Stimulated activated naive CD8-positive, alpha-beta T cell treated with anti-CD3 and anti-CD28 coated beads, Interleukin-15, amount 100 ng/mL, for 72 hours (primary cell): ENCODE measurements at places on chromosomes 5 and 9.

- DNase-seq: no peak
These were observed 6.3 kb downstream of the PTGER4 start for GRCh38 chr5:40685976-40686486.

DNA sequence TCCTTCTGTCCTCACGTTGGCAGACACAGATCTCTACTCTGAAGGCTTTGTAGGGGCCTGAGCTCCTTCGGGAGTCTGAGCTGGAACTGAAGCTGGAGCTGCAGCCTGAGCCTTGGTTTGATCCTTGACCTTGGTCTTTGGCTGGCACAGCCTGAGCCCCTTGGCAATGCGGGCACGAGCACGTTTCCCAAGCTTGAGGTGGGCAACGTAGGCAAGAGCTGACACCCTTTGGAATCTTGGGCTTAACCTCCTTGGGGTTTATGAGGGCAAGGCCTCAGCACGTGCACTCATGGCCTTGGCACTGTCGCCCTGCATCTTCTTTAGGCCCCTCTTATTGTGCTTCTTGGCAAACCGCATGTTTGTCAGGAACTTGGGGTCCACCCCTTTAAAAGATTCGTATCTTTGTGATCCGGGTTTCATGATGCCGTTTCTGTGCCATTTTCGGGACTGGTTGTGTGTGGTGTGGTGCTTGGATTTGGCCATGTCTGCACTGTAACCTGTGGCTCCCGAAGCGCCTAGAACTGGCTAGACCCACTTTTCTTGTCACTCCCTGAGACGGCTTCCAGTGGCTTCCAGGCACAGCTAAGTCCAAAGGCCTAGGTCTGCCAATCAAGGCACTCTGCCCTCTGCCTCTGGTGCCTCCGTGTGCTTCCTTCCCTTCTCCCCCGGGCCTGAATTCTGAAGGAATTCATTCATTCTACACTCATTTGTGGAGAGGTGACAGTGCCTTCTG lies 1.4 kb downstream of the SUSD1 start:
- DNase-seq: no peak

GRCh38 chr9:88757406-88758010 lies 222.5 kb downstream of the NXNL2 start:
- DNase-seq: no peak

- no peak for DNase-seq
These were observed 88.7 kb upstream of the ATP10B start for GRCh38 chr5:160940725-160941124.

DNA sequence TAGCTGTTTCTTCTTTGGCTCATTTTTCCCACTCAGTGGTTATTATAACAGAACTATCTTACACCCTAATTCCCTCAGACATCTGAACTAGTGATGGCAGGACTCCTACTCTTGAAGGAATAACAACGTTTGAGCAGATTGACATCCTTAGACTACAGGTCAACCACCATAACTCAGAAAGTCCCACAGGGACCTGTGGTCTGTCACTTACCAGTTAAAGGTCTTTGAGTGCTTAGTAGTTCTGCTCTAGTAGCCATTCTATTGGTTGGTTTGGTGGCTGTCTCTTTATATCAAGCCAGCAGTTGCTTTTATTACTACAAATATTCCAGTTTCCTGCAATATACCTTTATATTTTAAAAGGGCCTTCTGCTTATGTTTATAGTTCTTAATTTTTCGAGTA lies 67.2 kb upstream of the FCHO2 start:
- no peak for DNase-seq
